CD4-positive, alpha-beta T cell treated with Interleukin-21 for 1 hour (primary cell): ENCODE measurements at places on chromosomes 1 and 21.

GRCh38 chr1:113545626-113546025, 155.3 kb downstream of the MAGI3 start:
- DNase-seq: no peak

- no peak for DNase-seq
Measured at GRCh38 chr1:29829448-29830344, 593.4 kb downstream of the PTPRU start.

DNA sequence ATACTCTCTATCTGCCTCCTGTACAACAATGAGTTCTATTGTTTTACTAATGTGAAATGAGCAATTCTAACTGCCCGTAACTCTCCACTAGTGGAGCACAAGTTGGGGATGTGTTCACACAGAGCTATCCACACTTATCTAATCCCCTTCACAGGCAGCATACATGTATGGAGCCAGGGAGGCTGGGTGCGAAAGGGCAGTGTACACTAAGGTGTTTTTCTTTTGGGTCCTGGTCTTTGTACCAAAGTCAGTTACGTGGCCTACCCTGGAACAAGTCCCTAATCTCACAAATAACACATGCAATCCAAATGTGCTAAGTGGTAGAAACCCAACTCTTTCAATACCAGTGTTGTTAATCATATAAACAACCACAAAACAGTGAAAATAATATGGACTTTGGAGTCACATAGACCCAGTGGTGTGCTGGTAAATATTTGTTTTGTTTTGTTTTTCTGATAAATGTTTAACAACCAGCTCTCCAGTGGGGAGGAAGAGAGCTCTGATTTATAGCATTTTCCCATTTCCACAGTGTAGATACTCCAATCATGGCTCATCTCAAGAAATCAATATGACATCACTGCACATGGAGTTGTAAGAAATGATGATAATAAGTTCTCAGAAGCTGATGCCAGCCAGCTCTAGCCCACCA, 319.9 kb upstream of the DUSP10 start:
- no peak for DNase-seq

- DNase-seq: peak; percentile 41
Measured at GRCh38 chr1:10429868-10430215, 391 bp upstream of the CENPS start.

DNA sequence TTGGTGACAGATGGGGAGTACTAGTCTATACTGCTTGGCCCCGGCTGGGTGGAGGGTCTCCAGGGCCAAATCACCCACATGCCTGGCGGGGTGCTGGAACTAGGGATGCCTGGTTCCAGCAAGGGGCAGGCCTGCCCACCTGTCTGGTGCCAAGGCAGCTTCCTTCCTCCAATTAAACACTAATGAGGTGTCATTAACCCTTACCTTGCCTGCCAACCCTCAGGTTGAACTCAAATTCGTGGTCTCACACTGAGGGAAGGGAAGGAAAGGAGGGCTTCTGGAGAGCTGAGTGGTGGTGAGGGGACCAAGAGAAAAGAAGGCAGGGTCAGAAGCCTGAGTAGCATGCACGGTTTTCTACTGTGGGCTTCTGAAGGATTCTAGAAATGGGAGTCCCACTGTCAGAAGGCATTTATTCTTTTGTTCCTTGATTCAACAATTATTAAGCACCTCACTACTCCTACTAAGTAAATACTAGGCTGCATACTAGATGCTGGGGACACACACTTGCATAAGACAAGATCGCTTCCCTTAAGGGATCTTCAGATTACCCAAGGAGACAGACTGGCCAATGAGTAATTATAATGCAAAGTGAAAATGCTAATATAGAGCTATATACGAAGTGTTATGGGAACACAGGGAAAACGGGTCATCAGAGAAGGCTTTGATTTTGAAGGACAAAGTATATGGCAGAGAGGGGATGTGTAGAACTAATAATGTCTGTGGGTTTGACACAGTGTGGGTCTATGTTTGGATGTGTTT, 5.9 kb upstream of the EFNA3 start:
- no peak for DNase-seq

DNA sequence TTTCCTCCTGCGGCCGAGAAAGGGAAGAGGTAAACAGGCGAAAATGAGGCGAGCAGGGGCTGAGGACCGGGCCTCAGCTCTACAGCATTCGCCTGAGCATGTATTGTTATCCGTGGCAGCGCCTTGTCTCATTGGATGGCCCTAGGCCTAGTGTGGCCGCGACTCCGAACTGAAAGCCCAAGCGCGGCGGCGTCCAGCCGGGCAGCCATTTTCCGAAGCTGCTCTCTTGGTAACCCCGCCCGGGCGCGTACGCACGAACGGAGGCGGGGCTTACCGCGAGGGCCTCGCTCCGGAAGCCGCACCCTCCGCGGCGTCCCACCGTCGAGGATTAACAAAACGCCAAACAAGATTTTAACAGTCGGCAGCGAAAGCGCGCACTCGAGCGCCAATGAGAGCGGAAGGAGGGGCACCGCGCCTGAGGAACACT, 797 bp upstream of the USP1 start:
- DNase-seq: no peak

DNA sequence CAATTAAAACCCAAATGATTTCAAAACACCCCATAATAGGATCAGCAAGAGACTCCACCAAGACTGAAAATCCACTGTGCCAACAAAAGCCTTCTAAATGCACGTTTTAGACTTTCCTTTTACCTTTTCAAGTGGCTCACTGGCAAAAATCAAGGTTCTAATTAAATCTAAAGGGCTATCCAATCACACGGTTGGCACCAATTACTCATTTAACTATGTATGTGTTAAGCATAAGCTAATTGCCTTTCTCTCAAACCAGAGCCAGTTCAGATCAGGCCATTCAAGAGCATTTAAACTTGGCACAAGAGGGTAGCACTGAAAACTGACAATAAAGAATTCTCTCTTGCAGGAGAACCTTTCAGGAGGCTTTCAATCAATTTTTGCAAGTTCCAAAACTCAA, 139.5 kb downstream of the RGS7 start:
- no peak for DNase-seq

- no peak for DNase-seq
Measured at GRCh38 chr1:158003406-158003800, 10.0 kb downstream of the KIRREL1 start.

GRCh38 chr1:169508432-169509338, 22.9 kb upstream of the SLC19A2 start:
- DNase-seq: no peak

GRCh38 chr1:164360265-164360664, 198.7 kb upstream of the PBX1 start:
- no peak for DNase-seq

DNA sequence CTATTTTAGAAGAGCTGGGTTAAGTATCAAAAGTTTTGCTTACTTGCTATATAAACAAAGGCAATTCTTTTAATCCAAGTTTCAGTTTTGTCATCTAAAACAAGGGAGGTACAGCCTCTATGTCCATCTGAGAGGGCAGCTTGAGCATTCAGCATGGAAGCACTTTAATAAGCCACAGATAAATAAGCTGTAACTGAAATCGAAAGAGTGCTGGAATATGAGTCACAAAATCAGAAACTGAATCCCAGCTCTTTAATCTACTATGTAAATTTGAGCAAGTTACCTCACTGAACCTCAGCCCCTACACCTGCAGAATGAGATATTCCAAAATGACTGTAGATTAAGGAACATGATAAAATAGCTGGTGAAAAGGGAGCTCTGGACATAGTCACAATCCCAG, 80.0 kb upstream of the HP1BP3 start:
- DNase-seq: no peak

DNA sequence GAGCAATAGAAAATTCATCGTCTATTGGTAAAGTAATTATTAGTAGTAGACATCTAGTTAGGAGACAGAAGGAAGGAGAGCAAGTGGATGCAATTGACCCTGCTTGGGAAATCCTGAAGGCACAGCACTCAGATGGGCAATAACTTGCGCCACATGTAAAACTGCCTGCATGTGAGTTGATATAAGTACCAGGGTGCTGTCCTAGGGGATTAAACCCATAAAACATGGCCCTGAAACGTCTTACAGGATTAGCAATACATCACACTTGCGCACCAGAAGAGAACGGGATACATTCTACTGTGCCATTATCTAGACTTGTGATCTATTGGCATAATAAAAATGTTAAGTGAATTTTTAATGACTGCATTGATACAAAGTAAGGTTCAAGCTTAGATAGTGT, 277.5 kb upstream of the LYPLAL1 start:
- no peak for DNase-seq

GRCh38 chr1:226131639-226132038, 54.9 kb downstream of the ACBD3 start:
- DNase-seq: no peak

DNA sequence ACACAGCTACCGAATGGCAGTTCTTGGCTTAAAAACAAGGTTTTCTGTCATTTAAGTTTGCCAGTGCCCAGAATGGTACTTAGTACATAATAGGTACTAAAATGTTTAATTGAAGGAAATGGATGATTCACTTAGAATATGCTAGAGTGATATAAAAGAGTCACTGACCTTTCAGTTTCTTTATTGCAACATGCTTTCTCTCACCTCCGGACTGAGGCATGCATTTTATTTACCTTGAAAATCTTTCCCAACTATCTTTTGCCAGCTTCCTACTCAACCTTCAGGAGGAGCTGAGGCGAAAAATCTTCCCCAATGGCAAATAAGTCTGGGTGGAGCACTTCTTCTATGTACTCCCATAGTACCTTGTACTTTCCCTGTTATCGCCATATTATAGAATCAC, 244.9 kb downstream of the ZNF648 start:
- DNase-seq: no peak

DNA sequence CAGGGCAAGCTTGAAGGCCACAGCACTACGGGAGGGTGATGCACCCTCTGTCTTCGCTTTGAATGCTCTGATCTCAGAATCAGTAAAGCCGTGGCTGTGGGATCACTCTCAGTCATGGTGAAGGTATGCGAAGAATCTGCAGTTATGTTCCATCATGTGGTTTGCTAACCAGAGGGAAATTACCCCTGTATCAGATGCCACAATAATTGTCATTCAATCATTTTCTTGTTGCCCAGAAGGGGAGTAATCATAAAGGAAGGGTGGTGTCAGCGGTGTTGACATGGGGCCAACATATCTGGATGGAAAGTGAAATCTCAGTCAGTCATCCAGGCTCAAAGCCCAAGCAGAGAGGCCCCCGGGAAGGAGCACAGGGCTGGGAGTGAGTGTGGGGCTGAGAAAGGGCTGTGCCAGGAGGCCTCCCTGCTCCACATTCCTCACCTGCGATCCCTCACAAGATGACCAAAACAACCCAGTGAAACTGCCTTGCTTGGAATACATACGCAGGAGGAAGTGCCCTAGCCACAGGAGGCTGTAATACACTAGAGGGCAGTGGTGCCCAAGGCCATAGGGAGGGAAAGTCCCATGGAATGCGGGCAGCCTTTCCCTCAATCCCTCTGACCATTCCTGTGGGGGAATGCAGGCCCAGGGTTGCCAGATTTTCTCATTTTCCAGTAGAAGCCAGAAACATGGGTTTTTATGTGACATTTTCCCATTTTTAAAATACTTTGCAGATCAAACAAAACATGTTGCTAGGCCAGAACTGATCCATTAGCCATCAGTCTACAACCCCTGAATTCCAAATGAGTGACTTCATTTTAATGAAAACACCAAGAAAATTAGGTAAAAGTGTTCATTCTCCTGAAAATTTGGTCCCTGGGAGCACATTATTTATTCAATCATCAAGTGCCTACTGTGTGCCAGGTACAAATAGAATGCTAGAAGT, 95.7 kb upstream of the VANGL1 start:
- DNase-seq: no peak

DNA sequence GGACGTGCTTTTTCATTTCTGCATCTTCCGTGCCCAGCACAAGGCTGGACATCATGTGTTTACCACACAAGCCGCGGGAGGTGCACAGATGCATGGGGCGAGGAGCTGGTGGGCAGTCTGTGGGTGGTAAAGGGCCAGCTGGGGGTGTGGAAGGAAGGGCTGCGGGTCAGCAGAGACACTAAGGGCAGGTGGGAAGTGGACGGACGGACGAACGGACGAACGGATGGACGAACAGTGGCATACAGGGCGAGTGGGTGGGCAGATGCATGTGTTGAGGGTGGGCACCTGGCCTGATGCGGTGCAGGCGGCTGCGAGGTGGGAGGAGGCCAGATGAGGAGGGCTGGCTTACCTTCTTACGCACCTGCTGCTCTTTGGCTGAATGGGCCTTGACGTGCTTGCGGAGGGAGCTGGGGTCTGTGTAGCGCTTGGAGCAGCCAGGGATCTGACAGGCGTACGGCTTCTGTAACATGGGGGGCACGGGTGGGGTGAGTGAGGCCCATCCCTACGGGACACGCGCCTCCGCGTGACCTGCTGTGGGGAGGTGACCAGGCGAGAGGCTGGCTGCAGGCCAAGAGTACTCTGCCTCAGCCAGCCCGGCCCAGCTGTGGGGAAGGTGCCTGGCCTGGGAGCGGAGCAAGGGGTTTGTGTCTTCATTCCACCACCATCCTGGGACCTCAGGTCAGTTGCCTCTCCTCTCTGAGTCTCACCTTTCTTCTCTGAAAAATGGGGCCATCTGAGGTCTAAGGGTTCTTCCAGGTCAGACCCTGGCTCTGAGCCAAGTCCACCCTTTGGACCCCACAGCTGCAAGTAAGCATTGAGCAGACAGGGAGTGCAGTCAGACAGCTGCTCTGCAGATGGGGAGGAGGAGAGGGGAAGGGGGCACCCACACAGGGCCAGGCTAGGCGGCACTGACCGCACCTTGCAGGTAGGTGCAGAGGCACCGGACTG, 65.5 kb downstream of the DMRTB1 start:
- DNase-seq: no peak

GRCh38 chr1:7335224-7335879, 435.7 kb upstream of the VAMP3 start:
- DNase-seq: no peak

- DNase-seq: no peak
Measured at GRCh38 chr1:109812691-109813393, 49.1 kb upstream of the EPS8L3 start.

DNA sequence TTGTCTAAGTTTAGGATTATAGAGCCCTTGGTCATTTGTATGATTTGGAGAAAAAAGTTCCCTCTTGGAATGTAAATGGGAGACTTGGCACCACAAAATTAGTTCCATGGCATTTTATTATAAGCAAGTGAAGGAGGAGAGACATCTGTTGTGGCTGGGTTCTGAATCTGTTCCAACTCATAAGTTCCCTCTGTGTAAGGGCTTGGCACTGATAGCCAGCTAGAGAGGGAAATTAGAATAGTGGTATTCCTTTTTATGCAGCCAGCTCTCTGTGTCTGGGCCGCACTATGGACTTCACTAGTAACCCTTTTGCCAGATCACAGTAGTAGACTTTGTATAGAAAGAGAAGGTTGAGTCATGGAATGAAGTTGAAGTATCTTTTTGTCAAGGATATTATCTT, 31.1 kb downstream of the GNAI3 start:
- DNase-seq: no peak

DNA sequence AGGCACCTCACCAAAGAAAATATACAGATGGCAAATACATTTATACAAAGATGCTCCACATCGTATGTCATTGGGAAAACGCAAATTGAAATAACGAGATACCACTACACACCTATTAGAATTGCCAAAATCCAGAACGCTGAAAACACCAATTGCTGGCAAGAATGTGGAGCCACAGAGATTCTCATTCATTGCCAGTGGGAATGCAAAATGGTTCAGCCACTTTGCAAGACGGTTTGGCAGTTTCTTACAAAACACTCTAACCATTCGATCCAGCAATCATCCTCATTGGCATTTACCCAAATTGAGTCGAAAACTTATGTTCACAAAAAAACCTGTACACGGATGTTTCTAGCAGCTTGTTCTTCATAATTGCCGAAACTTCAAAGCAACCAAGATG, 223.3 kb upstream of the GREM2 start:
- no peak for DNase-seq
